ENCODE measurements at places on chromosomes 1 and 21. TPM values are rescaled to one million over a fixed set of nuclear protein-coding genes. Genes with fewer than 3 reads are reported as not detected.
A peak's percentile ranks its signal among the peaks of the same experiment; 100 is the strongest.

- no peak for DNase-seq
Observed at GRCh38 chr21:44304011-44304616, 4.3 kb downstream of the PFKL start.

- no peak for DNase-seq
Observed at GRCh38 chr21:15539376-15539775, 190.4 kb upstream of the USP25 start.

DNA sequence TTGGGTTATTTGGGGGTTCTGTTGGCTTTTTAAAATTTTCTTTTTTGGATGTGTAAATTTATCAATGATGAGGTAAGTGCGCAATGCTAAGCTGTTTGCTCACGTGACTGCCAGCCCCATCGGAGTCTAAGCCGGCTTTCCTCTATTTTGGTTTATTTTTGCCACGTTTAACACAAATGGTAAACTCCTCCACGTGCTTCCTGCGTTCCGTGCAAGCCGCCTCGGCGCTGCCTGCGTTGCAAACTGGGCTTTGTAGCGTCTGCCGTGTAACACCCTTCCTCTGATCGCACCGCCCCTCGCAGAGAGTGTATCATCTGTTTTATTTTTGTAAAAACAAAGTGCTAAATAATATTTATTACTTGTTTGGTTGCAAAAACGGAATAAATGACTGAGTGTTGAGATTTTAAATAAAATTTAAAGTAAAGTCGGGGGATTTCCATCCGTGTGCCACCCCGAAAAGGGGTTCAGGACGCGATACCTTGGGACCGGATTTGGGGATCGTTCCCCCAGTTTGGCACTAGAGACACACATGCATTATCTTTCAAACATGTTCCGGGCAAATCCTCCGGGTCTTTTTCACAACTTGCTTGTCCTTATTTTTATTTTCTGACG is 3.1 kb downstream of the OLIG2 start:
- DNase-seq, result no peak

- DNase-seq, result no peak
Observed at GRCh38 chr1:6440198-6441126, 15.9 kb downstream of the ESPN start.

- DNase-seq, result no peak
Observed at GRCh38 chr1:2984399-2985061, 36.7 kb upstream of the ACTRT2 start.

DNA sequence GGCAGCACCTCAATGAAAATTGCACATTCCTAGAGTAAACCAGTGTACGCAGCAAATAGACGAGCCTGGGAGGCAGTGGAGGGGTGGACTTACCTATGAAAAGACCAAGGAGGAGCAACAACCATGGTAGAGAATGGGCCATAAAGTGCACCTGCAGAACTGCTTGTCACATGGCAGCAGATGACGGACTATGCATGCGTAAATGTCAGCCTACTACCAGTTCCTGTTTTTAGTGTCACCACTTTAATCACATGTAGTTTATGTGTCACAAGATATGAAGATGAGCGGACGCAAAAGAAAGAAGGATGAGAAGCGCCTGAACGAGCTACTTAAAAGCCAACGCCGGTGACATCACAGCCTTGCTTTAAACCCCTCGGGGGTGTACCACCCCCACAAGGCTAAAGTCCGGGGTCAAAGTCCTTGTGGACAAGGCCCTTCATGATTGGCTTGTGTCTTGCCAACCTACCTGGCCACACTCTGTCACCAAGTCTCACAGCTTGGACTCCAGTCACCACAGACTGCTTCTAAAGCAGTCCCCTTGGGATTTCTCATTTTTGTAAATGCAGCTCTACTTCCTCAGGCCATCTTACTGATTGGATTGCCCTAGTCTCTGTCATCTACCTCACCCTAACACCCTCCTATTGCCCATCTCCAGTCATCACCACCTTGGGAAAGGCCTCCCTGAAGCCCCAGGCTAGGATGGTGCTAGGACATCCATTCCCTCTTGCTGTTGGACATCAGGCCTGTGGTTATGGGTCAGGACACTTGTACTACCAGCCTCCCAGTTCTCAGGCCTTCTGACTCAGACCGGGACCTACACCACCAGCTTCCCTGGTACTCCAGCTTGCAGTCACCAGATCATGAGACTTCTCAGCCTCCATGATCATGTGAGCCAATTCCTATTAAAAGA is 6.0 kb upstream of the LY9 start:
- DNase-seq, result no peak

- no peak for DNase-seq
Observed at GRCh38 chr21:45539796-45540600, 2.2 kb downstream of the SLC19A1 start.

DNA sequence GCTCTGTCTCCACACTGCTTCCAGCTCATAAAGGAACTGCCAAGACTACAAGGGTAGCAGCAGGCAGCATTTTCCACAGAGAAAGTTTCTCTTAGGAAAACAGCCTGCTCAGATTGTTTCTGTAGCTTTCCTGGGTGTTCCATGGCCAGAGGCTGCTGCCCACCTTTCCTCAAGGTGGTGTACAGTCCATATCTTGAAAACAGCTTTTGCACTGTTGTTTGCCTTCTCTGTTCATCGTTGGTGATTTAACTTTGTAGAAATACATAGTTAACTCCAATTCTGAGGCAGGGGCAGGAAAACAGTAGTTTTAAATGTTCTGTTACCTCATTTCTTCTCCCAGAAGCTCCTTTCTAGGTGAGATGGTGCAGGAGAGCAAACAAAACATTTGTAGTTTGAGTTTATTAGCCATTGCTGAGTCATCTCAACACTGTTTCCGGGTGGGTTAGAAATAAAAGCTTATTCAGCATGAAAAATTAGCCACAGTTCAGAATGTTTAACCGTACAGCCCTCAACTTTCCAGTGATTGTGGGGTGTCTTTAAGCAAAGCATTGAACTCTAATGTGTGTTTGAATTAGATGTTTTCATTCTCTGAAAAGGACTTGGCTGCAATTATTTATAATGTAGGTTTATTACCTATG is 41.7 kb downstream of the DIP2A start:
- no peak for DNase-seq

GRCh38 chr21:30257773-30258172 is 25.0 kb downstream of the KRTAP24-1 start:
- no peak for DNase-seq

- DNase-seq, result no peak
Observed at GRCh38 chr1:30652152-30652841, 71.1 kb downstream of the MATN1 start.

- no peak for DNase-seq
Observed at GRCh38 chr1:119653135-119653838, 5.2 kb upstream of the ZNF697 start.

- no peak for DNase-seq
Observed at GRCh38 chr1:108041360-108042142, 76.6 kb upstream of the VAV3 start.

DNA sequence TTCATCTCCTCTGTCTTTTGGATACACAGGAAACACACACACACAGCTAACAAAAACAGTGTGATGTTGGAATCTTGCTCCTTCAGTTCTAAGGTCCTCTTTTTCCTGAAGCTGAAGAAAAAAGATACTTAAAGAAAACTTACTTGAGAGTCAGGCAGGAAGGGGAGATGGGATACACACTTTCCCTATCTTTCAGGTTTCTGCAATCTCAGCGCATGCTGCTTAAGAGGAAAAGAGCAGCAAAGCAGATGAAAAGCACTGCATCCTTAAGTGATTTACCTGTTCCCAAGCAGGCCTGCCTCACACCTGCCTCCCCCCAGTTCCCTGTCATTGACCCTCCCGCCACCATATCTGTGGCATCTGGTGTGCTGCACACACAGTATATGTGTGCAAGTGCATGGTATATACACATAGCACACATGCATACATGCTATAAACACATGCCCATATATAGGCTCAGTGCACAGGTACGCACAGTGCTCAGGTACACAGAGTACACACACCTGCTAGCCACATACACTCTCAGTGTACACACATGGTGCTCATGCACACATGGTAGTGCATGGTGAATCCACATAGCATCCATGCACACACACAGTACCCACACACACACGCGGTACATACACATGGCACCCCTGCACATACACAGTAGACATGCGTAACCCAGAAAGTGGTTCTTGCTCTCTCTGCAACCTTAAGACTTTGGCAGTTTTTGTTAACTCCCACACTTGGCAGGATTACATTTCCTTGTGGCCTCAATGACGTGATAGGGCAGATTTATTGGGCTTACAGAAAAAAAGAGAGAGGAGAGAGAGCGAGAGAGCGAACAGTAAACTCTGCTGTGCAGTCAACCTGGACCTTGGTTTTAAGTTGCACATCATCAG is 166.9 kb downstream of the TOMM20 start:
- peak; percentile 71 for DNase-seq

ARTN gene
- 4.3 TPM for polyA plus RNA-seq

AMY1C gene
- not detected for polyA plus RNA-seq

NCF2 gene
- 3.2 TPM for polyA plus RNA-seq

S1PR1 gene
- 18.8 TPM for polyA plus RNA-seq

CD53 gene
- polyA plus RNA-seq, result 5.7 TPM

PEX11B gene
- polyA plus RNA-seq, result 60.9 TPM

NR5A2 gene
- 2.5 TPM for polyA plus RNA-seq
